ENCODE measurements at places on chromosomes 7 and 10.

DNA sequence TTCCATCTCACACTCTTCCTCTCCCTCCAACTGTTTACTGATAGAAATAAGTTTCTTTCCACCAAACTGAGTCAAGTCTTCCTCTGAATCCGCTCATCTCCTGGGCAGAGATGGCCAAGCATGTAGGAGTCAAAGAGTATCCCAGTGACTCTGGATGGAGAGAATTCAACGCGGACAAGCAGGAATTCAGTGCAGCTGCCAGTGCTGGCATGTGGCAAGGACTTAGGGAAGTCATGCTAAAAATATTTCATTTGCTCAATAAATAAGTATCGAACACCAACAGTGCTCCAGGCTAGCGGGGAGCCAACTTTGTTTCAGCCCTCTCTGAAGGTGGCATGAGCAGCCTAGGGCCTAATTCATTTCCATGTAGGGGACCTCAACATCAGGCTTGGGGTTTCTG is 351.6 kb upstream of the ZMIZ1 start:
- peak; percentile 80 for DNase-seq

DNA sequence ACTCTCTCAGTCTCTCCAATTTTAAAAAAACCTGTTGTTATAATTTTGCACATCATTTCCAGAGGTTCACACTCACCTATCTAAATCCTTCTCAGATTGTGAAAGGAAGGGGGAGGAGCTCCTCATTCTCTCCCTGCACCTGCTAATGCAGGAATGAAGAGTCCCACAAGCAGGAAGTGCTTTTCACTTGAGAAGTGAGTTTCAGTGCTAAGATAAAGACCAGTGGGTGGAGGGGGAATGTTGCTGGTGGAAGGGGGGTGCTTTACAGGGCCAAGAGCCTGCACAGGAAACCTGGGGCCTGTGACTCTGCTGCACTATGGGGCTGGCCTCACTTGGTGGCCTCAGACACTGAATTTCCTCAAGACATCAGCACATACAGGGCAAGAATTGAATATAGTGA is 176.4 kb downstream of the PTPN20 start:
- no peak for DNase-seq

DNA sequence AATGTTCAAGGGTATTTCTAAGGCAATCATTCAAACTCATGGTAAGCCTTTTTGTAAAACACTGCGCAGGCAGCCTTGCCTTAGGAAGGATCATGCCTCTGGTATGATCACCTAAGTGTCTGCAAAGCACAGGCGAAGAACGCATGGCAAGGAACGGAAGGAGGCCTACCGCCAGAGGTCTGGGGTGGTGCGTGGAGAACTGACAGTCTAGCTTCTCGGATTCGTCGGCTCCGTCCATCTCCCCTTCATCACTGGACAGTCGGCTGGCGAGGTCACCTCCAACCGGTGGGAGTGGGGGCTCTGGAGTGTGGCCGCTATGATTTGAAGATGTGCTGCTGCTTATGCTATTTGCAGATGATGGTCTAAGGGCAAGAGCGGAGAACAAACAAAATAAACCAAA is 42.6 kb upstream of the EFCAB10 start:
- DNase-seq = no peak

DNA sequence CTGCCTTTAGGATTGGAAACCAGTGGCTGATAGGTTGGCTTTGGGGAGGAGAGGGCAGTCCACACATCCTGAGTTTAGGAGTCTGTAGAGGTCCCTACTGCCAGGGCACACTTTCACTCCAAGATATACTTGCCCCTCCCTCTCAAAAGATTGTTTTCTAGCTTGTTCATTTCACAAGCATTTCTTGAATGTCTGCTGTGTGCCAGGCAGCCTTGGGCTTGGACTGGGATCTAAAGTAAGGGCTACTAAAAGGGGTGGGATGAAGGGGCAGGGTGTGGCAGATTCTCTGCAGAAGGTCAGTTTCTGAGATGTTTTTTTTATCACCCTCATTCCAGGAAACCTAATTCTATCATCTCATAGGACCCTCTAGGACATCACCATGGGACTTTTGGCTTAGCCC is 272.4 kb downstream of the SKAP2 start:
- no peak for DNase-seq

- no peak for DNase-seq
These were observed 22.6 kb downstream of the PALS2 start for GRCh38 chr7:24595671-24596418.

GRCh38 chr7:104772405-104773345 is 241.3 kb upstream of the KMT2E start:
- no peak for DNase-seq

DNA sequence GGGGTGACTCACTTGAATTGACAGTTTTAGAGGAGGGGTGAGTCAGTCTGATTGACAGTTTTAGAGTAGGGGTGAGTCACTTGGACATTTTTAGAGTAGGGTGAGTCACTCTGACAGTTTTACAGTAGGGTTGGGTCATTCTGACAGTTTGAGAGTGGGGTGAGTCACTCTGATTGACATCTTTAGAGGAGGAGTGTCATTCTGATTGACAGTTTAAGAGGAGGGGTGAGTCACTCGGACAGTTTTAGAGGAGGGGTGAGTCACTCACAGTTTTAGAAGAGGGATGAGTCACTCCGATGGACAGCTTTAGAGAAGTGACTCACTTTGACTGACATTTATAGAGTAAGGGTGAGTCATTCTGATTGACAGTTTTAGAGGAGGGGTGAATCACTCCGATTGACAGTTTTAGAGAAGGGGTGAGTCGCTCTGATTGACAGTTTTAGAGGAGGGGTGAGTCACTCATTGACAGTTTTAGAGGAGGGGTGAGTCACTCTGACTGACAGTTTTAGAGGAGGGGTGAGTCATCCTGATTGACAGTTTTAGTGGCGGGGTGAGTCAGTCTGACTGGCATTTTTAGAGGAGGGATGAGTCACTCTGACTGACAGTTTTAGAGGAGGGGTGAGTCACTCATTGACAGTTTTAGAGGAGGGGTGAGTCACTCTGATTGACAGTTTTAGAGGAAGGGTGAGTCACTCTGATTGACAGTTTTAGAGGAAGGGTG is 595.9 kb downstream of the DNAJB6 start:
- no peak for DNase-seq

- DNase-seq = no peak
These were observed 564.1 kb downstream of the ATRNL1 start for GRCh38 chr10:115657161-115657860.

DNA sequence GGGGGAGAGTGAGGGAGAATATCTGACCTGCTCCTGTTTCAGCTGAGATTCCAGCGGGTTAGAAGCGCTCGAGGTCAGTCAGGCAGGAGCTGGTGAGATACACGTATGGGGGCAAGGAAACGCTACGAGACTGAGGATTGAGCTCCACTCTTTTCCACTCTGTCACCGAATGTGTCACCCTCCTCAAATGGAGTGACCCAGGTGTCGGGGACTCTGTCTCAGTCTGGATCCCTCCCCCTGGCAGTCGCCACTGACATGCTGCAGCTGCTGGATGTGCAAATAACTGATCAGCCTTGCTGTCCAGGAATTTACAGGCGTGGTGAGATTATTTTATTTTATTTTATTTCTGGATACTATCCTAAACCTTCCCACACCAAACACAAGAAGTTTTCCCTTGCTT is 100.9 kb upstream of the DPP6 start:
- DNase-seq = no peak

GRCh38 chr10:50470345-50470744 is 153.4 kb downstream of the SGMS1 start:
- DNase-seq = no peak

DNA sequence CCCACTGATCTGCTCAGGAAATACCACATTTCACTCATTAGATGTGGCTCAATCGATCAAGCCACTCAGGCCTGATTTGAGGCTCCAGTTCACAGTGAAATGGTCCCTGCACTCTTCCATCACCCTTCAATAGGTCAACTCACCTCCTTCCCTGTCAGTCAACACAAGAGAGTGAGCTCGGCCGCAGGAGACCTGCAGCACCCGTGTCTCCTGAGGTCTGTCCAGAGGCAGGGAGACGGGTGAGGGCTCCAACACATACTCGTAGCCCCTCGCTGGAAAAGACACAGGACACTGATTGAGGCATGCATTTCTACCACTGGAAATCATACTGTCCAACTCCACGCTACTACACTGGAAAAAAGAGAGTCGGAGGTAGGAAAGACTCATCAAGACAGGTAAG is 7.1 kb downstream of the RCC1L start:
- no peak for DNase-seq

GRCh38 chr10:95413588-95413987 is 122.8 kb upstream of the PDLIM1 start:
- DNase-seq = no peak

DNA sequence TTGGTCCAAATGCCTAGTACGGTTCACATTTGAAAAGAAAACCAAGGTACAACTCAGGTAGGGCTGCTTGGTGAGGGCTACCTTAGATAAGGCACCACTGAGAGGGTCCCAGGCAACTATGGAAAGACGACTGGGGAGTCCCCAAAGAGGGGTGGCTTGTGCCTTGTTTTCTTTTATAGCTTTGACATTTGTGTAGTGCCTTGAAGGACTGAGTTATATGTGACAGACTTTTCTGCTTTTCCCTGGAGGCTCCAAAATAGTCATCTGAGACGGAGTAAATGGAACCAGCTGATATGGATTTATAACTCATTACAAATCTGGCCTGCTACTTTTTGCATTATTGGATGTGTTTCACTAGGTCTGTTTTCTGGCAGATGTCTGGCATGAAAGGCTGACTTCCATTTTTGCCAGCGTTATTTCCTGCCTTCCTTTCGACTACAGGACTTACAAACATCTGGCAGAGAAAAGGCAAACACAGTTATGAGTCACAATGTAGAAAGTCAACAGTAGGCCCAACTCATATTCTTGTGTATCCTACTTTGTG is 88.2 kb upstream of the IMMP2L start:
- DNase-seq = peak; percentile 33

DNA sequence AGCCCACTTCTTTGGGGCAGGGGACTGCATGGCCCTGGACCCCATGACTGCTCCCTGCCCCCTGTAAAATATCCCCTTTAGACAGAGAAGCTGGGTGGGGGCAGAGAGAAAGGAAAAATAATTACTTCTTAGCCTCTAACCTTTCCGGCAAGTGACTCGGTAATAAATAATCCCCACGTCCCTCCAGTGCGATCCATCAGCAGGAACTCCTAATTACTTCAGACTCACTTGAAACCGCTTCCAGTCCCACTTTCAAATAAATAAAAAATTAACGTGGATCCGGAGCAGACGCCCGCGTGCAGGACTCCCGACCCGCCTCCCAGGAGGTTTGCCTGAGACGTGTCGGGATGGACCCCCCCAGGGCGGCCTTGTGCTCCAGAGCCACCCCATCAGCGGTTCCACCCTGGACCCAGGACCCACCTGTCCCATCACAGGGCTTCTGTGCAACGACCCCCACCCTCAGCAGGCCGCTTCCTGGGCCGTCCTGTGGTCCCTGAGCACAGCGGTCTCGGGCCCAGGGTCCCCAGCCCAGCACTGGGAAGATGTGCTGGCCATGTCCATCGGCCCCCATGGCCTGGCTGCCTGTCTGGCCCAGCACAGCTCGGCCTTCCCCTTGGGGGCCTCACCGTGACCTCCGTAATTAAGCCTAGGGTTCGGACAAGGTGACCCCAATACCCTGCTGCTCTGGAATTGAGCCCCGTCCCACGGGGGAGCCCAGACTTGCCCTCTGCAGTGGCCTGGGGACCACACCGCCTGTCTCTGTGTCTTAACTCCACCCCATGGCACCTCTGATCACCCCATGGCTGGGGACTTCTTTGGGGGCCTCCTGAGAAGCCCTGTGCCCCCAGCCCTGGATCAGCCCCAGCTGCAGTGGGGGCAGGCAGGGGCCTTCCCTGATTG is 108.0 kb downstream of the UNCX start:
- no peak for DNase-seq

GRCh38 chr10:29689001-29689400 is 54.2 kb upstream of the SVIL start:
- DNase-seq = peak; percentile 61

DNA sequence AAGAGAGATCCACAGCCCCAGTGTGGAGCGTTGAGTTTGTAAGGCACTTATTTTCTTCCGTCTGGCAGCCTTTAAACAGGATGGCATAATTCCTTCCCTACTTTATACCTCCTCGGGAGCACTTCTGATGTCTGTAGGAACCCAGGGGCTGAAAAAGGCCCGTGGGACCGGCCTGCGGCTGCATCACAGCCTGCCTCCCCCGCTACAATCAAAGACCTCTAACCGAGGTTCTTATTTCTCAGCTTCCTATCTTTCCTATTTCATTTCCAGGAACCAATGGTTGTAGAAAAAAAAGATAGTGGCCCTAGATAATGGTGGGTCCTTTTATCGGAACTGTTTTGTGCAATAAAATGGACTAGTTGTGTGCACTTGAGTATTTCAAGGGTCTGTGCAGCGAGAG is 4.1 kb upstream of the CTBP2 start:
- DNase-seq = no peak

DNA sequence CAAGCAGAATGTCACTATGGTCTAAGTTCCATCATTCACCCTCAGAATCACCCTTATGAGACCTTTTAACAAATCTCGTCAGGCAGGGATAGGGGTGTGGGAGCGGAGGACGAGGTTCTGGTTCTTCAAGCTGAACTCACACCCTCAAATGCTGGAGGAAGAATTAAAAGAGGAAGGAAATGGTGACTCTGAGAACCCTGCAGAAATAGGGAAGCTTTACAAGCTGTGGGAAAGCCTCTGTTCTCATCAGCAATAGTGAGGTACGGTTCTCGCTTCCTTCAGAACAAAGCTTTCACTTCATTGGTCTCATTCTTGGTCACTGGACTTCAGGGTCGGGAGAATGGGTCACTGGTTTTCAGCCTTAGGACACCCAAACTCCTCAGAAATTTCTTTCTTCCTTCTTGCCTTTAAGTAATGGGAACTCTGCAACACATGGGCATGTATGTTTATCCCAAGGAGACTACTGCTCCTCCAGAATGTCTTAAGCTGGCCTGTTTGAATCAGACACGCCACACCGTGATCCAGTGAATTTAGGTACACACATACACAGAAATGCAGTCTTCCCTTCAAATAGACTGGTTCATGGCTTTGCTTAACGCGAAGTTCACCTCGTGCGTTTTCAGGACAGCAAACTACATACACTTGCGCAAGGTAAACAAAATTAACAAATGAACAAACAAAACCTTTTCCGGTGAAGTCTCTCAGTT is 226.0 kb downstream of the SFMBT2 start:
- DNase-seq = no peak

DNA sequence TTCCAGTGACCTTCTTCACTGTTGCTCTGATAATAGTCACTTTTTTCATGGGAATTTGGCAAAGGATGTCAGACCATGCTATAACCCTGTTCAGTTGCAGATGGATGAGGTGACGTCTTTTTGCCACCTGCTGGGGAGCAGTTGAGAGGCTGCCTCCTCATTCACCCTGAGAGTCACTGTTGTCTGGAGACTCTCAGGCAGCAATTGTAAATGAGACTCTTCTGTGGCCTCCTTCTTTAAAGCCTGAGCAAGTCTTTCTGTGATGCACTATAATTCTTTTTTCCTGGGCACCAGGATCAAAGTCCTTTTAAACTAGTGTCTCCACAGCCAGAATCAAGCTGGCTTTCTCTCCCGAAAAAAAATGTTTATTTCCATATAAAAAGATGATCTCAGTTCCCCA is 345.1 kb downstream of the ARL4A start:
- DNase-seq = no peak

- peak; percentile 24 for DNase-seq
These were observed 75.4 kb downstream of the HDAC9 start for GRCh38 chr7:18570890-18571478.

GRCh38 chr7:42854571-42855118 is 57.2 kb downstream of the C7orf25 start:
- DNase-seq = no peak

GRCh38 chr10:11849911-11850310 is 26.8 kb downstream of the PROSER2 start:
- DNase-seq = no peak
